Tongue (tissue), 3 donors: ENCODE measurements at places on chromosomes 3 and 15. TPM values are rescaled to one million over a fixed set of nuclear protein-coding genes. Genes with fewer than 3 reads are reported as not detected.
A peak's percentile ranks its signal among the peaks of the same experiment; 100 is the strongest.

Gene GPR27
- 5.1 TPM for total RNA-seq

Gene MDFIC2
- not detected for total RNA-seq

Gene AHSG
- total RNA-seq = not detected

Gene CLDN18
- total RNA-seq = 0.62 TPM

Gene GRAMD2A
- 0.51 TPM for total RNA-seq

Gene GMPS
- total RNA-seq = 35.6 TPM

Gene SOX14
- not detected for total RNA-seq

Gene DNAH12
- 0.21 TPM for total RNA-seq

Gene ERICH6
- not detected for total RNA-seq

Gene APOD
- 34.5 TPM for total RNA-seq

Gene CASR
- not detected for total RNA-seq

- DNase-seq = no peak
These were observed 345.0 kb upstream of the NR2E3 start for GRCh38 chr15:71465131-71465955.

DNA sequence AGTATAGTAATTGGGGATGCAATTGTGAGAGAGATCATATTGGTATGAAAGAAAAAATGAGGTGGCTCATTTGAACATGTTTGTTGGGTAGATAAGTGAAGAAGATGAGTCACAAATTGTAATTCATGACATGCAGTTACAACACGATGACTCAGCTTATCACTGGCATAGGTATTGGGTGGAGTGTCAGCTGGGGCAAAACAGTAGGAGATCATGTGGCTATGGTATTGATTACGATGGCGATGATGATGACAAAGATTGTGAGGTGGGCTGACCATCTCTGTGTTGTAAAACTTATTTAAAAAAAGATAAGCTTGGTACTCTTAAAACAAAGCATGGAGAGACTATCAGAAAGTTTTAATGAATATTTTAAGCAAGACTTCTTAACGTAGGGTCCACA is 11.6 kb upstream of the DPH6 start:
- no peak for DNase-seq

GRCh38 chr15:100083572-100083971 is 258.2 kb downstream of the ADAMTS17 start:
- no peak for DNase-seq

DNA sequence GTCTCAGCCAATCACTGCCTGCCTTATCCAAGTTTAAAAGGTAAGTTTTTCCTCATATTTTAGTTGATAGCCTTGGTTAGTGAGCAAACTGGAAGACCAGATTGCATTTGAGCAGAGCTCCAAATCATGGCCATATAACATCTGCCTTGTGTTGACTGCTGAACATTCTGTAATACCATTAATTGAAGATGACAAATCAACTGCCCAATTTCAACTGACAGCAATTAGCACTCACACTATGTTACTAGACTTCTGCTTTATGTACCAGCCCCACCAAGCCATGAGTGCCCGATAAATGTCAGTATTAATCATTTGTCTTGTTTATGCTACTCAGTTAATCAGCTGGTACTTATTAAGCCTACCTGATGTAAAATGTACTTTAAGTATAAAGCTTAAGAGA is 83.1 kb downstream of the CGGBP1 start:
- no peak for DNase-seq

GRCh38 chr3:56115199-56115598 is 353.1 kb downstream of the ERC2 start:
- DNase-seq = no peak

DNA sequence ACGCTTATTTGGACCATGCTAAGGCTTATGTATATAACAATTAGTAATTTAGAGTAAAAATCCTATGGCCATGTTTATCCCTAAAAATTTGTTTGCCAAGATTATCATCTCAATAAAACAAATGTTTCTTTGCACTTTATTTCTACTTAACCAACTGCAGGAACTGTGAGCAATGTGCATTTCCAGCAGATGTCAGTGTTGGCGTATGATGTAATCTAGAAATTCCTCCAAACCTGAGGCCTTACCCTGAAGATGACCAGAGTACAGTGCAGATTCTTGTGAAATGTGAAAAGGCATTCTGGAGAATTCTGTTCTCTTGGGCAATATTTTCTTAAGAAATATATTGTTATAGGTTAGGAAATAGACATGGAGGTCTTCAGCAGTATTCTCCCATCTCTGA is 205.9 kb downstream of the MBNL1 start:
- peak; percentile 64 for DNase-seq

DNA sequence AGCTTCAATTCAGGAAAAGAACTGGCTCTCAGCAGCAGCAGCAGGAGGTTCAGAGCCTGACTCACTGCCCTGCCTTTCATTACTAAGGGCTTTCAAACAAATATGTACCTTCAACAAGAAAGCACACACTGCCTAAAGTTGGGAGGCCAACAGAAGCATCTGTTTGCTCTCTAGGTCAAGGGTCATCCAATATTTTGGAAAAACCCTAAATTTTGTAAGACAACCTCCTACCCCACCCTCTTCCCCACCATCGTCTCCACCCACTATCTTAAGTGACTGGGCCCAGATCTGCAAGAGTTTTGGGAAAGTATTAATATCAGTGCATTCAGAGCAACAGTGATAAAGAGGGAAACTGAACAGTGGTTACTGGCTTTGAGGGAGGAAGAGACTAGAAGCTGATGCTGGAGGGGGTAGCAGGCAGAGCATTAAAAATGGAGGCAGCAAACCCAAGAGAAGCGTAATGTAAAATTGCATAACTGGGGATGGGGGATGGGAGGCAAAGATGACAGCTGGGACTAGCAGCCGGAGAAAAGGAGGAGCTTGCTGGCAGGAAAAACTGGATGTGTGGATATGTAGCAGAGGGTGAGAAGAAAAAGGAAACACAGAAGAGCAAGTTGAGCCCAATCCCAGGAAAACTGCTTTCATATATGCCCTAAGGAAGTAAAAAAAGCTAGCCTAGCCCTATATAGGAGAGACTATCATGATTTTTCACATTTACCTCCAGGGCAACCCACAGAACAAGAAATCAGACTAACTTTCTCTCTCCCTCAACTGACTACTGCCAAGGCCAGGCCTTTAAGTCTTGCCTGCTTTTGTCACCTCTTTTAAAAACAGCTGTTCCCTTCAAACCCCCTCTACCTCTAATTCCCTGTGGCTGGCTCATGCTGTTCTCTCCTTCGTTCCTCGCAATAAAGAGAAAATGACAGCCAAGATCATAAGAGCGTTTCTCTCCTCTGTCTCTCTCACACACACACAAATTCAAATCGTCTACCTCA is 31.4 kb downstream of the NPTN start:
- peak; percentile 91 for DNase-seq

GRCh38 chr3:109241459-109242186 is 74.7 kb downstream of the DPPA2 start:
- DNase-seq = no peak

DNA sequence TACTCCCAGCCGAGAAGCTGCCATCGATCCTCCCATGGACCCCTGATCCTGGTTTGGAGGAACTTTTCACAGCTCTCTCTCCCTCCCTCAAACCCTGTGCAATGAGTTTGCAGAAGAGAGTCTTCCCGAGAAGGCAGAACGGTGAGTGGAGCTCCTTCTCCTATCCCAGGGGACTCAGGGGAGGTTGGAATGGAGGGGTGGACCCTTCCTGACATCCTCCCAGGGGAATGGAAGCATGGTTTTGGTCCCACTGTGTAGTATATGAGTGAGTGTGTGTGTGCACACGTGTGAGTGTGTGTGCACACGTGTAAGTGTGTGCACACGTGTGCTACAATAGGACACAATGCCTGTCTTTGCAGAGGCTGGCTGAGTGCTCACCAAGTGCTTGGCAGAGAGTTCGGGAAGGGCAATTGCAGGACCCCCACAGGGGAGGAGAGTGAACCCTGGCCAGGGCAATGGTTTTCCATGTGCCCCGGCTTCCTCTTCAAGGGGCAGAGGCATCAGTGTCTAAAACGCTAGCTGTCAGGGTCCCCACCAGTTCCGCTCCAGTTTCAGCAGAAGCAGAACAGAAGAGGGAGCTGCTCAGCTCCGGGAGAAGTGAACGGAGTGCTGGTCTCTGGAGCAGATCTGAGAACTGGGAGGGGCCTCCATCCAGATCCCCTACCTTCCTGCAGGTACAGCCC is 13.8 kb upstream of the IL16 start:
- peak; percentile 19 for DNase-seq

DNA sequence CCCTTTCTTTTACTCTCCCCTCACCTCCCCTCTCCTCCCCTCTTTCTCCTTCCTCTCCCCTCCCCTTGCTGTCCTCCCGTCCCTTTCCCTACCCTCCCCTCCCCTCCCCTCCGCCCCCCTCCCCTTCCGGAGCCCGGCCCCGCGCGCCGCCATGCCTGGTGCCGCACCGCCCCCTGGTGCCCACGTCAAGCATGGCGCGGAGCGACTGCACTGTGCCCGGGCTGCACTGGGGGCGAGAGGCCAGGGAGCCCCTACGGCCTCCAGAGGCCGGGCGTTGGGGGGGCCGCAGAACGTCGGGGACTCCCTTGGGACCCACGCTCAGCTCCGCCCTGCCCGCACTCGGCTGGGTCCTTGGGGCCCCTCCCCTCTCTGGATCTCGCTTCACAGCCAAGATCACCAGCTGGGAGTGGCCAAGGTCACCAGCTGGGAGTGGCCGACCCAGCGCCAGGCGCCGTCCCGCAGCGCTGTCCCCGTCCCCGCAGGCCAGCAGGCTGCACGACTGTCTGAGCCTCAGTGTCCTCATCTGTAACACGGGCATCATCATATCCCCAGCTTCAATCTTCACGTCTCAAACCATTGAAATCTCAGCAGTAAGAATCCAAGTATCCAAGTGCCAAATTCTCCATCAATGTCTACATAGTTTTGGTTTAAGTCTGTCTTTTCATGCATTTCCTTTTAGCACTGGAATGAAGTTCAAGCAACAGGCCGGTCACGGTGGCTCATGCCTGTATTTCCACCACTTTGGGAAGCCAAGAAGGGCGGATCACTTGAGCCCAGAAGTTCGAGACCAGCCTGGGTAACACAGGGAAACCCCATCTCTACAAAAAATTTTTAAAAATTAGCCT is 42.5 kb downstream of the TPRA1 start:
- peak; percentile 82 for DNase-seq

DNA sequence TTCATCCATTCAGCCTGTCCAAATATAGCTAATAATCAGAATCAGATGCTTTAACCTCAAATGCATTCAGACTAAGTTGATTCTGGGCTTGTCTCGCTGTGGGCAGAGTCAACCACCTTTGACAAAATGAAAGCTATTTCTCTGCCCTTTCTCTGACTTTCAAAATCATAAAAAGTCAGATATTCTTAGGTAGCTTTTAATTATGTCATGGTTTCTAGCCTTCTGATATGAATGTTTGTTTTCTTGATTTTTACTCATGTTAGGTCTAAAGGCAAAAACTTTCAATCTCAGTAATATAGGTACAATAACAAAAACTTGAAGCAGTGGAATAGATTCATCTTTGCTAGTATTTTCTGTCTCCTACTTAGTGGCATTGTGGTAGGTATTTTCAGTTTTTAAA is 25.3 kb upstream of the C15orf61 start:
- no peak for DNase-seq

DNA sequence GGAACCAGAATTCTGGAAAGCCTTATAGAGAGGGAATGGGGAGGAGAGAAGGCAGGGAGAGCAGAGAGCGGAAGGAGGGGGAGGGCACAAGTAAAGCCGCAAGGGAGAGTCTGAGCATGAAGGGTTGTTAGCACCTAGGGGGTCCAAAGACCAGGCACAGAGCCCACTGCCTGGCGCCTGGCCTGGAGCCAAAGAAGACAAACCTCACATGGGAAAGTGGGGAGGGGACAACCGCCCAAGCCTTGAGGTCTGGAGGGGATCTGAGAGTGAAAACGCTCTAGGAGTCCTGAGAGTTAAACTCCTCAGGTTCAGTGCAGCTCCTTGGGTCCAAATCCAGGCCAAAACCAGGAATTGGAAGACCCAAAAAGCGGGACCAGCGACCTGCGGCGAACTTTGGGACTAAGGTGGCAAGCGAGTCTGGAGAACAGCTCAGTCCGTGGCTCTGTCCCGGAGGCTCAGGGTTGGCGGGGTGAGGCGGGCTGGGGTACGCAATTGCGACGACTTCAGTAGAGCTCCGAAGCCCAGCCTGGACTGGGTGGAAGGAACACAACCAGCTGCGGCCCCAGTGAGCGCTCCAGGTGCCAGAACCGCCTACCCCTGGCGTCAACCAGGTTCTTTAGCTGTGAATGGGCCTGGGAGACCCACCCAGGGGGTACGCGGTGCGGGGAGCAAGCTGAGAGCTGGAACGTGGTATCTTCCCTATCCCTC is 807 bp upstream of the INAFM2 start:
- DNase-seq = no peak

DNA sequence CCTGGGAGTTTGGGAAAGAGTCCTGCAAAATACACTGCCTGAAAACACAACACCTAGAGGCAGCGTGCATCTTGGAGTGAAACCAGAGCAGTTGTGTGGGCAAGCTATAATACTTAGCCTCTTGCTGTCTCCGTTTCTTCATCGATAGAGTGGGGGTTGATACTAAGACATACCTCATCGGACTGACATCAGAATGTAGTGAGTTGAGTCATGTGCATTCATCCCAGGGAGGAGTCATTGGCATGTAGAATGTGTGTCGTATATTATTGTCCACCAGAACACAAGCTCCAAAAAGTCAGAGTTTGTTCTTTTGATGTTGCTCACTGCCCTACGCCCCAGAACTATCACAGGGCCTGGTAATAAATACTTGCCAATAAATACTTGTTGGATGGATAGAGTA is 4.3 kb downstream of the SNTN start:
- DNase-seq = no peak

- DNase-seq = no peak
These were observed 4.0 kb upstream of the U2SURP start for GRCh38 chr3:142997330-142997729.

GRCh38 chr3:171986176-171986575 is 53.2 kb upstream of the FNDC3B start:
- no peak for DNase-seq

GRCh38 chr3:29708884-29709283 is 428.0 kb downstream of the RBMS3 start:
- DNase-seq = no peak

DNA sequence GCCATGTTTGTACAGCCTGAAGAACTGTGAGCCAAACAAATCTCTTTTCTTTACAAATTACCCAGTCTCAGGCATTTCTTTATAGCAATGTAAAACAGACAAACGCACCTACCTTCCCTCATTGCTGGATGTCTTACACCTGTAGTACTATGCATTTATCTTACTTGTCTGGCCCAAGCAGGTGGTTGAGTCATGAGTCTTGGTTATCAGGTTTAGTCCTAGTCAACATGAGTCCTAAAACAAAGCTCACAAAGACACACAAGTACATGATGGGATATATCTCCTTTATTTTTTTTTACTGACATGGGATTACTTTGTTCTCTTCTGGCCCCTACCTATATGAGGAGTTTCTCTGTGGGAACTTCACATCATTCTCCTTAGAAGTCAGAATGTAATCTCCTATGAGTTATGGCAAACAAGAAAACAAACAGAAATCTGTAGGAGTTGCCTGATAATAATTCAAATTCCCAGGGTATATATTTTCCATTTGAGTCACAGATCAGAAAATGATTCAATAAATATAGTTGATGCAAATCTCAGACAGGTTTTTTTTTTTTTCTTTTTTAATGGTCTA is 33.6 kb upstream of the PLSCR2 start:
- no peak for DNase-seq

GRCh38 chr15:99486371-99487336 is 79.1 kb upstream of the MEF2A start:
- DNase-seq = peak; percentile 96

GRCh38 chr15:47135267-47135666 is 582.0 kb upstream of the SEMA6D start:
- no peak for DNase-seq

- DNase-seq = no peak
These were observed 332.7 kb downstream of the EDEM1 start for GRCh38 chr3:5520237-5520636.
